Hippocampal formation (tissue), 2 donors: ENCODE measurements at places on chromosomes 16 and 17.
A peak's percentile ranks its signal among the peaks of the same experiment; 100 is the strongest.

- no peak for DNase-seq
Measured at GRCh38 chr17:33837281-33837680, 417.8 kb upstream of the CCL2 start.

GRCh38 chr16:68265078-68265920 is 973 bp downstream of the SLC7A6 start:
- DNase-seq = no peak

DNA sequence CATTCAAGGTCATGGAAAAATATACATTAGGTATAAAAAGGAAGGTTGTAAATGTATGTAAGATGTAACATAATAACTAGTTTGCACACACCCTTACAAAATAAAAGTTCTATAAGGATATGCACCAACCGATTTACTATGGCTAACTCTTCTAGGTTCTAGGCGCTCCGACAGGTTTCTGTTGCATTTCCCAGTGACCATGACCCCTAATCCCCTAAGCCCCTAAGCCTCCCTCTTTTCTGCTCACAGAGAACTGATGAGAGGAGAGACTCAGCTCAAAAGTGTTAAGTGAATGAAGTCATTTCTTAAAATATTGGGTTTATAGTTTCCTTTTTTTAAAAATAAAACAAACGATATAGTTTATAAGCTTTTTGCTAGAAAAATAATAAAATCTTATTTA is 30.0 kb upstream of the HEATR6 start:
- no peak for DNase-seq

DNA sequence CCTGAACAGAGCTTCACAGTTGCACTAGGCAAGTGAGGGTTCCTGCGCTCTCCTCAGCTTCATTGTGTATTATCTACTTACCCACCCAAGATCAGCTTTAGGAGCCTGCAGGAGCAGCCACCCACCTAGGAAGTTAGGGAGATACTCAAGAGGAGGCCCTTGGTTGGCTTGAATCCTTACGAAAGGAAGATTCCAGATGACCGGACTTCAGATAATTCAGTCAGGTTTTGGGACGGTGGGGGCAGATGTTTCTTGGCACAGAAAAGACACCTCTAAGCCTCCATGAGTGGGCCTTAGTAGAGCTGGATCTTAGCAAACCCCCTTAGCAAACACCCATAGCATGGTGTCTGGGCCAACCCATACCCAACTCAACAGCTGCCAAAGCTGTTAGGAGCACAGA is 2.4 kb upstream of the CBFB start:
- DNase-seq = no peak

DNA sequence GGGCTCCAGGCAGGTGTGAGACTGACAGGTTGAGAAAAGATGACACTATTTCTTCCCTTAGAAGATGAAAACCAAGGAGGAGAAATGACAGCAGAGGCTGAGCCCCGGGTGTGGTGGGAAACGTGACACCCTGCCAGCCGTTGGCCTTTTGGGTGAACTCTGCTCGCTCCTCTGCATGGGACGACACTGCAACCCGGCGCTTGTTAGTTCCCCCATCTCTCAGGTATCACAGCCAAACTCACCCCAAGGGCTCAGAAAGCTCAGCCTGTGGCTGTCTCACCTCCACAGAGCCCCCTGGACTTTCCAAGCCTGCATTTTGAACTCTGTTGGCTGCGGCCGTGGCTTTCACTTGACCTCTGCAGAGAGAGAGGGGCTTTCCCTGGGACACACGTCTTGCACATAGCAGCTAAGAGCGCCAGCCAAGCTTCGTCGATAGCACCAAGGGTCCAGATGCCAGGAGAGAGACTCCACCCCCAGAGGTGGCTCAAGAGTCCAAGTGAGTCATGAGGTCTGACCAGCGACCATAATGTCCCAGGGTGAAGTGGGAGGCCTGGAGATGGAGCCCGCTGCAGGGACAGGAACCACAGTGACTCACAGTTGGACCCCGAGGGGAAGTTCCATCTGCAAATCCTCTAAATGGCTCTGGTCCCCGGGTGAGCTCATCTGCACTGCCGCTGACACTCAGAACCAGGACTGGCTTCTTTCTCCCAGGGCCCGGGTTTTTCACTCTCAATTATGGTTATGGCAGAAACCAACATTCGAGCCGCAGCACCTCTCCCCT is 301.9 kb downstream of the SOX9 start:
- DNase-seq = no peak

DNA sequence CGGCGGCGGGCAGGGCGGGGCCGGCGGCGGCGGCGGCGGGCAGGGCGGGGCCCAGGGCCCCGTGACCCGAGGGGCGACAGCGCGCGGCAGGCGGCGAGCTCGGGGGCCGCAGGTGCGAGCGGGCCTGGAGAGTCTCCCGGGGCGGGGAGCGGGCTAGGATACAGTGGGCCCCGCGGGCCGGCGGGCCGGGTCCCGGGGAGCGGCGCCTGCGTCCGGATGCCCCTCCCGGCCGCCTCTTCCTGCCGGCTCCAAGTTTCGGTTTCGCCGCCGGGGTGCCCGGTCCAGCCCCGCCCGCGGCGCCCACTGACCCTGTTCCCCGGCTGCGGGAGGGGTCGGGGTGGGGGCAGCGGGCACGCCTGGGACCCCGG is at the start of gene RNF213:
TSS of gene RNF213 (plus strand) at position 62 of the 368 bp plus-strand sequence. CDS start 2,830 bp downstream, outside the sequence.
- DNase-seq = peak; percentile 26

- DNase-seq = no peak
Measured at GRCh38 chr17:17098551-17099179, 56.4 kb downstream of the MPRIP start.

DNA sequence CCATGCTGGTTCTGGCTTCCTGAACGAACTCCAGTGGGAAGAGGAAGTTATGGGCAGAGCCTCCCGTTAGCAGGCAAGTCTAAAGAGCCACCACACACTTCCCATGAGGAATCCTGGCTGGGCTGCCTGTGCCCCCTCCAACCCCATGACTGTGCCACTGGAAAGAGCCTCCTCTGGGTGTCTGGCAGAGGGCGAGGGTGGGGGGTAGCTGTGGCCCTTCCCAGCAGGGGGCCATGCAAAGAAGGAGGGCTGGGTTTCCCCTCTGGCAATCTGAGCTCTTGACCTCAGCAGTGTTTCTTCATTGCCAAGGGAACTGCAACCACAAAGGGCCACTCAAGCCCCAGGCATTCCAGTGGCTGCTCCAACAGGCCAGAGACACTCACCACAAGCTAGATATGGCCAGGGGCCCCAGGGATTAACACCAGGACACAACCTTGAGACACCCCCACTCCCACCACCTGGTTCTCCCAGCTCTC is 1.7 kb upstream of the RRAD start:
- DNase-seq = no peak

DNA sequence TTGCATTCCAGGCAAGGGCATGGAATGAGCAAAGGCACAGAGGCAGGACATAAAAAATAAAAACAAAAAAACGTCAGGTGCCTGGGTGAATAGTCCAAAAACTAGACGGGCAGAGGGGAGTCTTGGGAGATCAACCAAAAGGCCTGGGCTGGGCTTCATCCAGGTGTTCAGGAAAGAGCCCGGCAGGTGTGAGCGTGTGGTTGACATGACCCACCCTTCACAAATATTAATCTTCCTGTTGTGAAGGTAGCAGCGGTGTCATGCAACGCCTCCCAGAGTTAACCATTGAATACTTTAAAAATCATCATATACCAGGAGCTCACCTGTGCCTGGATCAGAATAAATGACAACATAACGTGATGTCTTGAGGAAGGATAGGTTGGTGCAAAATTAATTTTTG is 90.6 kb downstream of the USP22 start:
- DNase-seq = no peak

- no peak for DNase-seq
Measured at GRCh38 chr16:82715833-82716232, 89.1 kb downstream of the CDH13 start.

DNA sequence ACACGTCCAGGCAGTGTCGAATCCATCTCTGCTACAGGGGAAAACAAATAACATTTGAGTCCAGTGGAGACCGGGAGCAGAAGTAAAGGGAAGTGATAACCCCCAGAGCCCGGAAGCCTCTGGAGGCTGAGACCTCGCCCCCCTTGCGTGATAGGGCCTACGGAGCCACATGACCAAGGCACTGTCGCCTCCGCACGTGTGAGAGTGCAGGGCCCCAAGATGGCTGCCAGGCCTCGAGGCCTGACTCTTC is 7.2 kb upstream of the CD68 start:
- no peak for DNase-seq

GRCh38 chr17:2782055-2782454 is 14.2 kb upstream of the RAP1GAP2 start:
- DNase-seq = no peak

GRCh38 chr17:54793271-54793670 is 107.4 kb upstream of the TOM1L1 start:
- DNase-seq = no peak

GRCh38 chr16:70688246-70688742 is 2.4 kb upstream of the MTSS2 start:
- peak; percentile 86 for DNase-seq

DNA sequence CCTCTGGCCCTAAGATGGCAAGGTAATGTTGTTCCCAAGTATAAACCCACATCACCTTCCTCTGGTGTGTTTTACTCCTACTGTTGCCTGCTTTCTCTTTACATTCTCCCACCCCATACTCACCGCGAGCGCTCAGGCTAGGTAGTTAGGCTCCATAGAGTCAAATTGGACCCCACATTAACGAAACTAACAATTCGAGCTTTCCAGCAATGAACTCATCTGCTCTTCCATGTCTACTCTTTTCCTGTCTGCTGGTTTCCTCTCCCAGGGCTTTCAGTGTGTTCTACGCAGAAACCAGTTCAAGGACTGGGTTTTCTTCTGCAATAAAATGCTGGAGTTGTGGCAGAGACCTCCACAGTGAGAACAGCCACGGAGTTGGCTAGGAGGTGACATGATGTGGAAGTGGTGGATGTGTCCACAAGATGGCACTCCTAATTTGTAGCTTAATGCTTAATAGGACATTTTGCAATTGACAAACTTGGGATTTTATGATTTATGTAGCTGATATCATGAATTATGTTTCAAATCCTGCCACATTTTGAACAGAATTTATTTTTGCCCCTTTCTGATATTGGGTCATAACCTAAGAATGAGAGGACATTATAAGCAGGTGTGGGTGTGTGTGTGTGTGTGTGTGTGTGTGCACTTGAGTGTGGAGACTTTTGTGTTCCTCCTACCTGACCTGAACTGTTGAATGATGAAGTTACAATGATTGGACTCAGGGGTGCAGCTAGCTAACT is 2.2 kb upstream of the UQCRC2 start:
- peak; percentile 19 for DNase-seq

- DNase-seq = no peak
Measured at GRCh38 chr16:49514073-49514980, 140.7 kb downstream of the C16orf78 start.

DNA sequence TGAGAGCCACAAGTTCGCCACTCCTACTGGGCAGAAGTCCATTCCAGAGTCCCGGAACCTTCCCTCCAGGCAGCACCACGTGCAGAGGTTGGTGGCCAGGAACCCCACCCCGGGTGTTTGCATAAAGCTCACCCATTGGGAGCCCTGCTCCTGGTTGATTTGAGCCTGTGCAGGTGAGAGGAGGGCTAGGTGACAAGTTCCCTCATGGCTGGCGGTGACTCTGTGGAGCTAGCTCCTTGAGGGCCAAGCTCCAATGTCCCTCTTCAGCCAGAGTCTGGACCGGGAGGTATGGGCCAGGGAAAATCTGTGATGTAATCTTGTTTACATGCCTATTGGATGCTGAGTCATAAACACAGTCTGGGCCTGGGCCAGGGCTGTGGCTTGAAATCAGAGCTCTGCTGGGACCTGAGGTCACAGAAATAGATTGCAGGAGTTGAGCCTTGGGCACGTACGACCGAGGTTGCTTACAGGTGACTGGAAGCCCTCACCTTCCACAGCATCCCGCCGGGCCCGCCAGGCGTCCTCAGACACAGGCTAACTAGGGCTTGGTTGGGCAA is 118.9 kb downstream of the AATF start:
- DNase-seq = no peak

GRCh38 chr16:72753881-72754280 is 294.0 kb downstream of the ZFHX3 start:
- DNase-seq = no peak

DNA sequence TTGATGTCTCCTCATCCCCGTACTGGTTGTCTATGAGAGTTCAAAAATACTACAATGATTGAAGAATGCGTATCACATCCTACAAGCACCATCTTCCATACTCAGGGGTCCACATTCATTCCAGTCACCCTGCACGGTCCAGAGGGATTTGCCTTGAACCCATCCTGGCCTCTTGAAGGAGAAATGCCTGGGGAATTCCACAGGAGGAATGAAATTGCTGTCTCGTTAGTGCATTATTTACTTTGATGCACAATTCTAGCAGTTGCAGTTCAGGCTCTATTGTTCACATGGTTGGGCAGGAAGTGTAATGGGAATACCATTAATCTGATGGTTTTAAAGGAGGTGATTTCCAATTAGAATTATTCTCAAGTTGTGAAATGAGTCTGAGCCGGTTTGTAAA is 369.1 kb upstream of the XYLT1 start:
- no peak for DNase-seq

DNA sequence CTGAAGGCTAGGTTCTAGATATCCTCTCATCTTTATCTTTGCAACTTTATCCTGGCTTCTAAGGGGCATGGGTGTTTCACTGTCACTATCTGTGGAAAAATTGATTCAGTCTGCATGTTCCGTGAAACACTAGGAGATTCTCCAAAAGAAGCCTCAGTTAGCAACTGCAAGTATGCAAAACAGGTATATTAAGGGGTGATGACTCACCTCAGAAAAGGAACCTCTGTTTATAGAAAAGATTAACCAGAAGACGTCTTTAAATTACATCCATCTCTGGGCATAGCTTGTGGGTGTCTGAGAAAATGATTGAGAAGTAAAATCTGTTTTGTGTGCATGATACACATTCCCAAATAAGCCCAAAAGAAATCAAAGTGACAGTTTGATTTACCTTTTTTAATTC is 353.8 kb upstream of the HSBP1 start:
- DNase-seq = no peak

- no peak for DNase-seq
Measured at GRCh38 chr17:57338257-57338914, 82.1 kb downstream of the MSI2 start.
